ENCODE measurements at places on chromosomes 1 and 21. TPM values are rescaled to one million over a fixed set of nuclear protein-coding genes. Genes with fewer than 3 reads are reported as not detected.

GRCh38 chr1:65820983-65821382 lies 28.3 kb downstream of the PDE4B start:
- no peak for DNase-seq

DNA sequence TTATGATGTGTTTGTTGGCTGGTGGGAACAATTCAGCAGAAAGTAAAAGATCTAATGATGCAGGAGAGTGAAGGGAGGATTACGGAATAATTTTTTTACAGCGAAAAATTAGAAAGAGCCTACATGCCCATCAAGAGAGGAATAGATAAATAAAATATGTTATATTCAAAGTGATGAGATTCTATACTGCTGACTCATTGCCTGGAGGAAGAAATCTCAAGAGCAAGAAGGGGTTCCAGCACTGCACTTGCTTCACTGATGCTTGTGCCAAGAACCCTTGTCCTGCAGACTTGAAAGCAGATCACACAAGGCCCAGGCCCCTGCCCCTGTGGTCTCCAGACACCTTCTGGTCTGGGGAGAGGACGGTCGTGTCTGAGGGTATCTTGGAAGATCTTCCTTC lies 295.1 kb upstream of the POU3F1 start:
- DNase-seq: peak; percentile 40

SUSD4 gene
- not detected for total RNA-seq

- no peak for DNase-seq
Measured at GRCh38 chr1:105467549-105467948, 1588.9 kb upstream of the PRMT6 start.

GRCh38 chr1:59232216-59232615 lies 64.7 kb upstream of the FGGY start:
- DNase-seq: no peak

GRCh38 chr1:68230484-68230802 lies 1.9 kb downstream of the WLS start:
- no peak for DNase-seq

GBP4 gene
- not detected for total RNA-seq

CDC73 gene
- total RNA-seq: 69.5 TPM

TDRD10 gene
- not detected for total RNA-seq

GRCh38 chr1:43522776-43523480 lies 7.8 kb upstream of the PTPRF start:
- DNase-seq: no peak

DNA sequence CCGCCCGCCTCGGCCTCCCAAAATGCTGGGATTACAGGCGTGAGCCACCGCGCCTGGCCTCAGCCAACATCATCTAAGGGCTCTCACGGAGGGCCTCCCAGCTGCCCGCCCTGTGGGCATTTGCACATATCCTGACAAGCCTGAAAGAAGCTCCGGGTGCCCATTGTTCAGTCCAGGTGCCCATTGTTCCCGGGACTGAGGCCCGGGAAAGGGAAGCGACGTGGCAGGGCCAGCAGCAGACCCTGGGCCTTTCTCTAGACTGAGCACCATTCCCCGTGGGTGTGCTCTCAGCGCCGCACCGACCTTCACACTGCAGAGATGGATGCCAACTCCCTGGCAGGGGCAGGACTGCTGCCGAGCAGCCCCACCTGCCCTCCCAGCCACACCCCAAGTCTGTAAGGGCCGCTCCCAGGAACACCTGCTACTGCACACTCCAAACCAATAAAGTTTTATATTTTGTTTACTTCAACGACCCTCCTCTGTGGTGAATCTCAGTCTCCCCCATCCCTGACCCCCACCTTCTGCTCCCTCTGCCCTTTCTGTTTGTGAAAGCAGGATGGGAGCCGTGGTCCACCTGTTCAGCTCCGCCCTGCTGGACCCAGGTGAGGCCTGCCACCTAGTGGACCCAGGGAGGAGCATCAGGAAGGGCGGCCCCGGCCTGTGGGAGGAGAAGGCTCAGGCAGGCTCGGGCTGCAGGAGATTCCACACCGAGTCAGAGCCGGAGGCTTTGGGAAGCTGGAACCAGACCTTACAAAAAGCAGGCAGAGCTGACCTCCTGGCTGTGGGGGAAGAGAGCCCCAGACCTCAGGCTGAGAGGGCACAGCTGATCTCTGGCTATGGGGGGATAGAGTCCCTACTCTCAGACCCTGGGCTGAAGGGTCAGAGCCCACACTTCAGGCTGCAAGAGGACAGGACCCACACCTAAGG lies 1.1 kb upstream of the TMEM82 start:
- DNase-seq: no peak

Data from osteocyte (in vitro differentiated cells).